ENCODE measurements at places on chromosomes 3 and 15.

GRCh38 chr15:78620021-78620526 is 722 bp downstream of the CHRNA3 start:
- DNase-seq = no peak

DNA sequence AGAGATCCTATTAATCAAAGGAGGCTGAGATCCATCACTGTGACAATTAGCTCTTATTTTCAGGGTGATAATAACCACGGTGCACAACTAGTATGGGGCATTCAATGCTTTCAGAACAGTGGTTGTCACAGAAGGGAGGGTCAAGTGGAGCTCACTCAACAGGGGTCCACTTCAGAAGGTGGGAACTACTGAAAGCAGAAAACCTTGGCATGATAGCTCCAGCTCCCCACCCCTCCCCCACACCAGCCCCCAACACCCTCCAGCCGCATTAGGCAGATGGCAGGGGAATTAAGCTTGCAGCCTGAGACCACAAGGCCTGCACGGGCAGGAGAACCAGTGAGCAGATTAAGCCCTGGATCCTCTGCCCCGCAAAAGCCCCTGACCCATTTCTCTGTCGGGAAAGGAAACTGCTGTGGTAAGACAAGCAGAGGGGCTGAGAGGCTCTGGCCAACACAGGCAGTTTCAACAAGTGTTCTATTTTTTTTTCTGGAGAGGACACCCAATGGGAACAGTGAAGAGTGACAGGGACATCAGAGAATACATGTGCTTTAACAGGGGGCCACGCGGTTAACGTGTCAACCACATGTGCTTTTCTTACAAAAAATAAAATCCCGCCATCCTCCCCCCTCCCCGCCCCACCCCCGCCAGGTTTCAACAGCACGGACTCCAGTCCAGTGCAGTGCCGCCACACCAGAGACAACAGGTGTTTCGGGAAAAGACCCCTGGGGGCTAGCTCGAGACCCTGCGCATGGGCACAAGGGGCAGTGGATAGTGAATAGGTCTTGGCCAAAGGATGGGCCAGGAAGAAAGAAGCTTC is 997 bp downstream of the FYCO1 start:
- peak; percentile 58 for DNase-seq

GRCh38 chr3:130738241-130738640 is 8.4 kb downstream of the PIK3R4 start:
- DNase-seq = no peak

GRCh38 chr3:169244119-169244864 is 419.2 kb downstream of the MECOM start:
- DNase-seq = no peak

GRCh38 chr3:83835040-83835439 is 1123.7 kb upstream of the CADM2 start:
- no peak for DNase-seq

GRCh38 chr3:192422997-192423342 is 304.4 kb downstream of the FGF12 start:
- DNase-seq = no peak

DNA sequence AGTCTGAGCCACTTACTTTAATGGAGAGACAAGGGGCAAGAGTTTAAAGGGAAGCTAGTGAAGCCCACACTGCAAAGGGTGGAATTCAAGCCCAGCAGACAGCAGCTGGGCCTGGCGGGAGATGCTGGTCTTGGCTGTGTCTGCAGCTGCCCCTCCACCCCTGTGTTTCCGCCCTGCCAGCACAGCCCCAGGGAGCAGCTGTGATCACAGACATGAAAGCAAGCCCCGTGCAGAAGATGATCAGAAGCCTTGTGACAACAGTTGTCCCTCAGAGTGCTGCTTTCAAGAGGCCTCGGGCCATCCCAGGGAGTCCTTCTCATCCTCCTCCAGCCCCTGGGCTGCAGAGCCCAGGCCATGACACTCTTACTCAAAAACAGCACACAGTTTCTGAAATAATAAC is 24.1 kb upstream of the SLC6A1 start:
- no peak for DNase-seq

DNA sequence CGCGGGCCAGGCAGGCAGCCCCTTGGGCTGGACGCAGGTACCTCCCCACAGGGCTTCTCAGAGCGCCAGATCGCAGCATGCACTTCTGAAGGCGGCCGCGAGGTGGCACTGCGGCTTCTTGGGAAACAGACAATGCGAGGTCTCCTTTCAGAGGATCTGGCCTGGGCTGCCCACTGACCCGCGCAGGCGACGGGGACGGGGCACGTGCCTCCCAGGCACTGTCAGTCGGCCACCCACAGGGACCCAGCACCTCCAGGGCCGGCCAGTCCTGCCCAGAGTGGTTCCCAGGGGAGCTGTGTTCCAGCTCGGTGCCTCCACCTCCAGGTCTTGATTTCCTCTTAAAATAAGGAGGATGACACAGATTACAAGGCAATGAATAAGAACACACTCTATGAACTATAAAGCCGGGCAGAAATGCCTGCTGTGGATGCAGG is 24.4 kb upstream of the TXNRD3 start:
- peak; percentile 85 for DNase-seq

DNA sequence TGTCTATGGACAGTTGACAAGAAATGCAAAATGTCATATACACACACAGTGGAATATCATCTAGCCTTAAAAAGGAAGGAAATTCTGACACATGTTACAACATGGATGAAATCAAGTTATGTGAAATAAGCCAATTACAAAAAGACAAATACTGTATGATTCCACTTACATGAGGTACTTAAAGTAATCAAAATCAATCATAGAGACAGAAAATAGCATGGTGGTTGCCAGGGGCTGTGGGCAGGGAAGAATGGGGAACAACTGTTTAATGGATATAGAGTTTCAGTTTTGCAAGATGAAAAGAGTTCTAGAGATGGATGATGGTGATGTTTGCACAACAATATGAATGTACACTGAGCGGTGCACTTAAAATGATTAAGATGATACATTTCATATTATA is 613.8 kb upstream of the ZNF385D start:
- no peak for DNase-seq

DNA sequence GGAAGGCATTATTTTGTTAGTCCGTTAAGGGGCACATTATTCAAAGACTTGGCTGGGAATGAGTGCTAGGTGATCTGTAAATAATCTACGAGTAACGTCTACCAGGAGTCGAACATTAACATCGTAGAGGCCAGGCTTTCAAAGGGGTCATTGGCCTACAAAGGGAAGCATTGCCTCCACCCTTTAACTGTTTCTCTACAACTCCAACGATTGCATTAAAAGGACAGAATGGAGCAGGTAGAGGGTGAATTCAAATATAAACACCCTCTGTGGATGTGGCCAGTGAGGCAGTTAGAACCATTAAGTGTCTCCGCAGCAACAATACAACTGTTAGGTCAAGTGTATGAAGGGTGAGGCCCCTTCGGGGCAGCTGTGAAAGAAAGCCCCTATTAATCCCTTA is 126.0 kb upstream of the LMOD3 start:
- DNase-seq = no peak

GRCh38 chr15:92579486-92579885 is 76.1 kb downstream of the FAM174B start:
- DNase-seq = no peak

GRCh38 chr3:102718651-102719050 is 283.8 kb downstream of the ZPLD1 start:
- no peak for DNase-seq

DNA sequence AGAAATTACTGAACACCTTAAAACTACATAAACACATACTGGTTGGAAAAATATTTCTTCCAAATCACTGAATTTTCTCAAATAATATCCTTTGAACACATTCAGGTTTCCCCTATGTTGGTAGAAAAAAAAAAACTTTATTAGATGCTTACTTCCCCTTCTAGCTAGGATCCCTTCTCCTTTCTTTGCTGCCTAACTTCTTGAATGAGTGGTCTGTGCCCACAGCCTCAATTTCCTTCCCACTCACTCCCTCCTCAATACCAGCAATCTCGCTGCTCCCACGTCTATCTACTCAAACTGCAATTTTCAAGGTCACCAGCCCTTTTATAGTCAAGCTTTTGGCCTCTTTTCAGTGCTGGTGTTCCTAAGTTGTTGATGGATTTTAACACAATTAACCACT is 8.3 kb downstream of the CD200R1 start:
- no peak for DNase-seq

DNA sequence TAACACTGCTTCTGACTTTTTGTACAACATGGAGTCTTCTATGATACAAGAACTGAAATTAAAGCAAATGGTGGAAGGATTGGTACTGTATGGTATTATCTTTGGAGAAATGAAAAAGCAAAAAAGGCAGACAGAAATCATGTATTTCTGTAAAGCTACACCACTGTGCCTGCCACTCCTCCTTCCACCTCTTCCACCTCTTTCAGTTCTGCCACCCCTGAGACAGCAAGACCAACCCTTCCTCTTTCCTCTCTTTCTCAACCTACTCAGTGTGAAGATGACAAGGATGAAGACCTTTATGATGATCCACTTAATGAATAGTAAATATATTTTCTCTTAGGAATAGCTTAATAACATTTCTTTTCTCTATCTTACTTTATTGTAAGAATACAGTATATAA is 57.0 kb downstream of the CD200 start:
- DNase-seq = no peak

DNA sequence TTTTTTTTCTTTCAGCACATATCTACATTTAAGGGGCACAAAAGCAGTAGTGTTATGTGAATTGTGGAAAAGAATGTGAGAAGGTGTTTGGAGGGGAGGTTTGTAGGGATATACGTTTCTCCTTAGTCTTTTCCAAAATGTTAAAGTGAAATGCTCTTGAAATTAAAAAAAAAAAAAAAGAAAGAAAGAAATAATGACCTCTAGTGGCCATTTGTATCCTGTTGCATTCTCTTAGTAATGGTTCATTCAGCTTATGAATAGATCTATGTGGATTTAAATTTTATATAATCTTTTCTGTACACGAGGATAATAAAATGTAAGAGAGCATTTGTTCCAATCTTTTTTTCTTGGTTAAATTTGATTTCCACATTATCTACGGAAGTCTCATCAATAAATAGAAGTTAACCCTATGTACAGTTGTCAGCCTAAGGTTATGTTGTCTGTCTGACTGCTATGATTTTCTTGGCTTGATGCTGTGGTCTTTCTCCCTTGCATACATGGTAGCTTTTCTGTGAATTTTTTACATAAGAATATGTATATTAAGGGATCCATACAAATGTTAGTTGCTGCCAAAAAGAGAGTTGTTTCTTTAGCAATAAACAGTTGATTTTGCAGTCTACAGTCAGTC is 1.7 kb downstream of the P2RY13 start:
- no peak for DNase-seq

DNA sequence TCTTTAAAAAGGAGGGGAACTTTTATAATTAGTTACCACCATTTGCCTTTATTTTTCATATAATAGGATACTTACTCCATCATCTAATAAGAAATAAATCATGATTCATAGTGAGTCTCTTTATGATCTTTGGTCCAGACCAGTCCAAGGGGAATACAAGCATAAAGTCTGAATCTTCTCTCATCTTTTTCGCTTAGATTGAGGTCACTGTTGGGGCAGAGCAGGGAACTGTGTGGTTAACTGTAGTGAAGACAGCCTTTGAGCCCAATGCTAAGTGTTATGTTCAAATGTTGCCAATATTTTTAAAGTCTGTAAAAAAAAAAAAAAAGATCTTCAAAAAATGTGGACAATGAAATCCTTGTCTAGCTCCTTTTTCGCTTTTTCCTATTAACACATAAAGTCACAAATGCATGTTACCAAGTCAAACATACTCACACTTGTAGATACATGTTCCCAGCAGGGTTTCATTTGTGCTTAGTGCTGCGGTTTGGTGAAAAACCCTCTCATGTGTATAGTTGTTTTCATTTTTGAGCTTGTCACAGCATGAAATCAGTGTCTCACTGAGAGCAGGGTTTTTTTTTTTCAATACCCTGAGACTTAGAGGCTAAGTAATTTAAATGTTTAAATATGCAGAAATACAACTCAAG is 72.1 kb downstream of the EPHA3 start:
- no peak for DNase-seq

- no peak for DNase-seq
These were observed 23.7 kb downstream of the CYP19A1 start for GRCh38 chr15:51314391-51315337.

DNA sequence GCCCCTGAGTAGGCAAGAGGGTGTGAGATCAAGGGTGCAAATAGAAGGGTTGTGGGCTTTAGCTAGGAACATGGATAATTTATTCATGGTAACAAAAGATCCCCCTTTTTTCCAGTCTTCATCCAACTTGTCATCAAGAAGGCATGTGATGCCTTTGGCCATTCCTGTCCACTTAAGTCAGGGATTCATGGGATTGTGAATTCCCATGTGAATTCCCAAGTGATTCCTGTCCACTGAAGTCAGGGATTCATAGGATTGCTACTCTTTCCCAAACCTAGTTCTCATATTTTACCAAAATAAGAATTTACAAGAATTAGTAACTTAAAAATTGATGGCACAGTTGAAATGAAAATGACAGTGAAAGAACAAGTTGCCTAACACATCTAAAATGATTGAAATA is 40.8 kb downstream of the HMG20A start:
- no peak for DNase-seq

GRCh38 chr3:170307671-170308405 is 49.7 kb upstream of the SKIL start:
- DNase-seq = no peak

- no peak for DNase-seq
These were observed 236.8 kb downstream of the KLF13 start for GRCh38 chr15:31563421-31563820.
